Activated naive CD4-positive, alpha-beta T cell treated with anti-CD3 and anti-CD28 coated beads, Interleukin-2, amount 50 U/mL, for 72 hours (primary cell): ENCODE measurements at places on chromosomes 3 and 15.

DNA sequence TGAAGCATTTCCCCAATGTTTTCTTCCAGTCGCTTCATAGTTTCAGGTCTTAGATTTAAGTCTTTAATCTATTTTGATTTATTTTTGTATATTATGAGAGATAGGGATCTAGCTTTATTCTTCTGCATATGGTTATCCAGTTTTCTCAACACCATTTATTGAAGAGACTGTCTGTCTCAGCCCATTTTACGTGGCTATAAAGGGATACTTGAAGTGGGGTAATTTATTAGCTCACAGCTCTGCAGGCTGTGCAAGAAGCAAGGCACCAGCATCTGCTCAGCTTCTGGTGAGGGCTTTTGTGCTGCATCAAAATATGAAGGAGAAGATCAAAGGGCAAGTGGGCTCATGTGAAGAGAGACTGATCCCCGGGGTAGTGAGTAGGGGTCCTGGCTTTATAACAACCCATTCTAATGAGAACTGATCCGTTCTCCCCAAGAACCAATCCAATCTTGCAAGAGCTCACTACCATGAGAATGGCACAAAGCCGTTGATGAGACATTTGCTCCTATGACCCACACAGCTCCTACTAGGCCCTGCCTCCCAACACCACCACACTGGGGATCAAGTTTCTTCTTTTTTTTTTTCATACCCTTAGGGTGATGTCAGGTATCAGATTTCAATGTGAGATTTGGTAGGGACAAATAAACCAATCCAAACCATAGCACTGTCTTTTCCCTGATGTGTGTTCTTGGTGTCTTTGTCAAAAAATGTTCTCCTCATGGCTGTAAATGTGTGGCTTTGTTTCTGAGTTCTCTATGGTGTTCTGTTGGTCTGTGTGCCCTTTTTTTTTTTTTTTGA, 63.2 kb downstream of the IQGAP1 start:
- no peak for DNase-seq

DNA sequence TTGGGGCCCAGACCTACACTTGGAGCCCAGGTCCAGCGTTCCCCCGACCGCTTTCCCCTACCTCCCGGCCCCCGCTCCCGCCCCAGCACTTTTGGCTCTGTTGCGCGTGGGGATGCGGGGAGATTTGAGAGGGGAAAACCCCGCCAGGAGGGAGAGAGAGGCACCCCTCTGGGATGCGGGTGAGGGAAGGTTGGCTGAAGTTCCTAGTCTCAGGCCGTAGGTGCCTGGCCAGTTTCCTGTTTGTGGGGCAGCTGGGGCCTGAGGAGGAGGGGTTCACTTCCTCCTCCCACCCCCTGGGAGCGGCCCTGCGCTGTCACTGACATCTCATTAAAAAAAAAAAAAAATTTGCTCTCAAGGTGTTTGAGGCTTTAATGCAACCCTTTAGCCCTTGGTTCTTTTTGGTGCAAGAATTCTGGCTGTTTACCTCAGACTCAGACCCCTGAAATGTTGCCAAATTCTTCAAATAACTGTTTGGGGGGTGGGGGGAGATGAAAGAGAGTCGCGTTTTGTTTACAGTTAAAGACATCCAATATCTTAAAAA, 2.6 kb downstream of the FAM43A start:
- DNase-seq: no peak

DNA sequence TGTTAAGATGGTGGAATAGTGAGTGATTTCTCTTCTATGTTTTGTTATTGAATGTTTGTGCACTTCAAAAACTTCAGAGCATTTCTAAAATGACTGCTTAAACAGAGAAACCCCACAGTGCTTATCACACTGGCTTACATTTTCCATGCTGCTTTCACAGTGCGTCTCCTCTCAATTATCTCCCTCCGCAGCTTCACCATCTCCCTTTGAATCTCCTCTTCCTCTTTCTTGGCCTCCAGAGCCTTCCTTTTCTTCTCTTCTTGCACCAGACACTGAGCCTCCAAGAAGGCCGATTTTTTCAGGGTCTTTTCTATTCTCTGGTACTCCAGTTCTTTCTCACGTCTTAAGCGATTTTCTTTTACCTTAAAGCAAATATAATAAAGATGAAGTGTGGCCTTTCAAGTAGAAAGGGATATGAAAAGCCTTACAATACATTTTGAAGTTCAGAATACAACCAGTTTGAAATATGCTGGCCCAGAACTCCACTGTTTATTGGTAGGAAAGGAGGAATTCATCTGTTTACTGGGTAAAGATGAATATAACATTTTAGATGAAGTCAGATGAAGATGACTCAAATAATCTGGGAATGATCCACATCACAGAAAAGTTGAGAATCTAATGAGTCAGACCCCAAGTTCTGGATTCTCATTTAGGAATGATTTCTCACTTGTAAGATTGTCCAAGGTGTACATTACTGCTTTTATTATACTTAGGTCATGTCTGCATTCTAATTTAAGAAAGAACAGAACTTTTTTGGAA, 21.4 kb downstream of the CCDC191 start:
- no peak for DNase-seq

- DNase-seq: no peak
Measured at GRCh38 chr3:117096549-117096948, 387.0 kb downstream of the TUSC7 start.

DNA sequence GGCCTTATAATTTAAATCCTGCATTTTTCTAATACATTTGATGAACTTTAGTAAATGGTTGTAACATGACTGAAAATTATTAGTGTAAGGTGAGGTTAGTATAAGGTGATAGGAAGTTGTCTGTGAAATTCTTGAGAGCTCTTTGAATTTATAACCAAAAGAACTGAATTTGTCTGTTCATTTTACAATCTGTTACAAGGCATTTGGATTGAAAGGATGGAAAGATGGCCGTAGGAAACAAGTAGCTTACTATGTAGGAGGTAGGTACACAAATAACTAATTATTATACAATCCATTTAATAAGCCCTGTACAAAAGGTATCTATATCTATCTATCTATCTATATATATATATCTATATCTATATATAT, 6.6 kb downstream of the DIPK2A start:
- DNase-seq: no peak

DNA sequence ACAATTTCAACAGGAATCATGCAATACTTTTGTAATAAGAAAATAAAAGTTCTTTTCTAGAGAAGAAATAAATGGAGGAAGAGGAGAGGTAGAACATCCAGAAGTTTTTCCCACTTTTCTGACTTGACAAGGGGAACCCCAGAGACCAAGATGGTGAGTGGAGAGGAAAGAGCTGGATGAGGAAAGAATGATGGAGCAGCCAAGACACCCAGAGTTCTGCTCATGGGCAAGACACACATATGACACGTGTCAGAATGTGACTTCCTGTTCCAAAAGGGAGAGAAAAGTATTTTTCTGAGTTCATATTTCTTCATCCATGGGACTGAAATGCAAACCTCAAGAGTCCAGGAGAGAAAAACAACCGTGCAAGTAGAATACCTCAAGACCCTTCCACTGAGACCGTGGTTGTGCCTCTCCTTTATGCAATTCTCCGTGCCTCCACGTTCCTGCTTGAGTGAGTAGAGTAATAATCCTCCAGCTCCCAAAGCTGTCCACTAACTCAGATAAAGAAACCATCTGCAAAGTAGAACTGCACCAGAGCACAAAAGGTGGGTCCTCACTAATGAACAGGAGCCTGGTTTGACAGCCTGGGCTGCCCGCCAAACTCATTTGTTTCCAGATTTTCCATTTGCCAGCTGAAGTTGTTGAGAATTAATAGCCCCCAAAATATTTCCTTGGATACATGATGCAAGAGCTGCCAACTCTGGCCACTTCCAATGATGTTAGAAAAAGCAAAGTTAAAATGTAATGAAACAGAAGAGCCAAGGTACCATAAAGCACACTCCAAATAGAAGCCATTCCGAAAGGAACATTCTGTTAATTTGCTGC, 272.6 kb upstream of the IGF1R start:
- DNase-seq: no peak

DNA sequence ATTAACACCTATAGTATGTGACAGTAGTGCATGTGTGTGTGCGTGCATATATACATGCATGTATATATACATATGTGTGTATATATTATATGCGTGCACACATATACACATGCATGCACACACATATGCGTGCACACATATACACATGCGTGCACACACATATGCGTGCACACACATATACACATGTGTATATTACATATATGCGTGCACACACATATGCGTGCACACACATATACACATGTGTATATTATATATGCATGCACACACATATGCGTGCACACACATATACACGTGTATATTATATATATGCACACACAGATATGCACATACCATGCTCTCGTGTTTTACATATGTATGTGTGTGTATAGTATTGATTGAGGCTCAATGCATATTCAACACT, 42.0 kb upstream of the MAP3K13 start:
- DNase-seq: no peak

- no peak for DNase-seq
Measured at GRCh38 chr3:167406876-167407492, 26.9 kb upstream of the ZBBX start.

GRCh38 chr15:69194854-69195253, 34.4 kb downstream of the GLCE start:
- DNase-seq: no peak

DNA sequence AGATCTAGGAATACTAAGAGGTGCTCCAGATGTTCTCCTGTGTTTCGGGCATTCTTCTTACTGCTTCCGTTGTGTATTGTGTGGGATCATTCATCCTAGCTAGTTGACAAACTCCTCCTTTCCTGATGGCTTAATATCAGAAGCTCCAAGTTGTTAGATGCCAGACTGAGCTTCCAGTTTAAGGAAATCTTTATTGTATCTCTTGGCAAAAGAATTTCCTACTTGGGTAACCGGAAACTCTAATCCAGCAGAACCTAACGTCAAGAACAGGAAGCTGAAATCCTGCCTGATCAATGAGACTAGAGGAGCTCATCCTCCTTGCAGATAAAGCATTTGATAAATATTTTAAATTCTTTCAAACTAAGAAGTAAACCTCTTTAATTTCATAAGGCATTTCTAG, 27.7 kb upstream of the MYH15 start:
- no peak for DNase-seq

DNA sequence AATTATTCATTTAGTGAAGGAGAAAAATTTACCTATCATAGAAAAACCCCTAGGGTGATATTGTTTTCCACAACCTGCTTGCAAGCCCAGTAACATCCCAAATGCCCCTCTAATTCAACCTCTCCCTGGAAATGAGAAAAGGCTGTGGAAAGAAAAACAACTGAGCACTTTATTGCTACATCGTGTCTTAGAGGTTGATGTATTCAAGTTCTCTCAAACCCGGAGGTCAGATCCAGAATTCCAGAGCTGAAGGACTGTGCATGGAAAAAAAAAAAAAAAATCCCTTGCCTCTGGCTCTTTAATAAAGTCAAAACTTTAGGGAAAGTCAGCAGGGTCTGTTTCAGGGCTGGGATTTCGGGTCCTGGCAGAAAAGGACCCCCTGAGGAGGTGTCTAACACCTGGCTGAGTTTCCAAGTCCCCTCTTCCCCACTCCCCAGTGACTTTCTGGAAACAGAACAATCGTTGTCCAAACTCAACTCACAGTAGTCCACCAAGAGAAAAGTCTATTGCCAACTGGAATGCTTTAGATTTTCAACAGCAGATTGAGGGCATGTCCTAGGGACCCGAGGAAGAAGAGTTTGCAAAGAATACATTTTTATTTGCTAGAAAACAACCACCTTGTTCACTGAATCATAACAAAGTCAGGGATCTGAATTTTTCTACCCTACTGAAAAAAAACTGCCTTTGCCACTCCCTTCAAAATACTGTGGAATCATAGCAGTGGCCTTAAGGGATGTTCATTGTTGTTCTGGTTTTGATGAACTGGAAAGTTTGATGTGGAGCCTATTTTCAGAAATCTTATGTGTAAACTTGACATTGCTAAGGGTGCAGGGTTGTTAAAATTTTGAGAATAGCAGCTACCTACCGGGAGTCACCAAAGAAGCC, 207.5 kb upstream of the ADAMTS9 start:
- no peak for DNase-seq

- DNase-seq: peak; percentile 0
Measured at GRCh38 chr15:99441871-99442251, 123.9 kb upstream of the MEF2A start.

DNA sequence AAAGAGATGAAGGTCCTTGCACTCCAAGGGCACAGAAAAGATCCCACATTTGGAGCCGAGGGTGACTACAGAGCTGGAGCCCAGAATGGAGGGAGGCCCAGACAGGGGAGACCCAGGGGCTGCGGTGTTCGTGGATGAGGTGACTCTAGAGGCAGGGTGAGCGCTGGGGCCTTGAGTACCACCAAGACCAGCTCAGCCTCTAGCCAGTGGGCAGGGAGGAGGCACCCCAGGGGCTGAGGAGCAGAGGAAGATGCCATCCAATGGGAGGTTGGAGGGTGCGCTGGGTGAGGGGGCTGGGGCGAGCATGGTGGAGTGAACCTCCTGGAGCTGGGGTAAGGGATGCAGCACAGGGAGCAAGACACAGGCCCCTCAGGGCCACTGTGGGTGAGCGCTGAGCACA, 13.3 kb downstream of the RRP9 start:
- no peak for DNase-seq

GRCh38 chr15:25175789-25176615, 221.2 kb downstream of the SNRPN start:
- peak; percentile 14 for DNase-seq

DNA sequence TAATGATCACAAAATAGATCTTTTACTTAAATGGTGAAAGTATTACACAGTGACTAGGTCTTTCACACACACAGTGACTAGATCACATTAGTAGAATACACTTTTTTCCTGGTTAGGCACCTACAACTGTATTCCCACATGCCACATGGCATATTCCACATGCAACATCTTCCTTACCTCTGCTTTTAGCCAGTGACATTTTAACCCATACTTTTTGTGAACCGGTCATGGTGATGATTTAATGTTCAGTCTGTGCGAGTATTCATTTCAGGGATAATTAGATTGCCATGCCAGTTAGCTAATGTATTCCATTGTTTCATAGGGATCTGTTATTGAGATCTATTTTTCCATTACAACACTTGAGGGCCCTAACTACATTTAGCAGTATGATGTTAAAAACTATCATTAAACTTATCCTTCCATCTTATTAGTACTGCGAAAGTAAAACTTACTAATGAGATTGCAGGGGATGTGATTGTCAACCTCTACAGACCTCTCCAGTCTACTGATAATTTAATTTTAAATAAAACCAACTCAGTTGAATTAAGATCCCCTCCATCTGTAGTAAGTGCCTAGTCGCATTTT, 28.3 kb downstream of the TSEN2 start:
- DNase-seq: no peak

GRCh38 chr15:51576911-51577500, 45.6 kb downstream of the DMXL2 start:
- no peak for DNase-seq

DNA sequence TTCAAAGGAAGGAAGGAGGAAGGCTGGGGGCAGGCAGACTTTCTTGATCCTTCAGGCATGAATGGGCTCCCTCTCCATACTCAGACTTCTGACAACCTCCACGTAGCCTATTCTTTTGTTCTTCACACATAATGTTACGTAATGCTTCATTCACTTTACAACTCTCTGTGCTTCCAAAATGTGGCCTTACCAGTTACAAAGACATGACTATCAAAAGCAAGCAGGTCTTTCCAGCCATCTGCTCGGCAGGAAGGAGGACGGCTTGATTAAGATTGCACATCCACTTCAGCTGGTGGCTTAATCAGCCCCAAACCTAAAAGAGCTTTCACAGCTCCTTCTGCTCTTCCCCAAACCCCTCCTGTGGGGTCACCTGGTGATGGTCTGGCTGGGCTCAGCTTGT, 263.2 kb downstream of the XXYLT1 start:
- no peak for DNase-seq
